ENCODE measurements at places on chromosomes 5 and 9. TPM values are rescaled to one million over a fixed set of nuclear protein-coding genes. Genes with fewer than 3 reads are reported as not detected.

GRCh38 chr5:35274839-35275509 is 44.7 kb upstream of the PRLR start:
- DNase-seq = no peak

- DNase-seq = no peak
Observed at GRCh38 chr9:2120926-2121689, 106.0 kb downstream of the SMARCA2 start.

DNA sequence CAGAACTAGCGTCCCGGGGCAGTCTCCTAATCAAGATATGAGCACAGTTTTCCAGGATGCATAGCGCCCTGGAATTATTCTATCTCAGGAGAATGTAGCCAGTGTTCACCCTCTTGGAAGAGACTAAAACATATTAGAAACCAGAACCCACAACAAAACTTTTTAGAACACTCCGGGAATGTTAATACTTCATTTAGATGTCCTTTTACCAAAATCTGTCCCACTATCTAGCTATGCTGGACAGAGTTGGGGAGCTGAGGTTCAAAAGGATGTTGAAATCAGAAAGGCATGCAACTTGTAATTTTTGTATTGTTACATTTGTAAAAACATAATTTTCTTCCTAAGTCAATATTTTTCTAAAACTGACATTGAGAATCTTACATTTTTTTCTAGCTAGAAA is 386.5 kb upstream of the RFX3 start:
- no peak for DNase-seq

DNA sequence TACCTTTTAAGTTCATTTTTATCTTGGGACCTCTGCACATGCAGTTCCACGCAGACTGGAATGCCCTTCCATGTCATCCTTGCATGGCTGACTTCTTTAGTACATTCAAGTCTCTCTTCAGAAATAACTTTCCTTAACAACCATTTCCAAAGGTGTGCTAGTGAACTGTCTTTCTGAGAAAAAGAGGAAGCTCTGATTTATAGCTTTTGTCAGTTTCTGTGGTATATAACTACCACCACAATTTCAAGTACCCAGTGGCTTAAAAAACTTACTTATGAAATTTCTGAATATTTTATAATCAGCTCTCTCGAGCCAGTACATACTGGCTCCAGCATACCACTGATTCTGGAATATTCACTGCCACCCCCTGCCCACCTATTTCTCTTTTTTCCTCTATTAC is 1613.8 kb downstream of the MAT2B start:
- DNase-seq = no peak

DNA sequence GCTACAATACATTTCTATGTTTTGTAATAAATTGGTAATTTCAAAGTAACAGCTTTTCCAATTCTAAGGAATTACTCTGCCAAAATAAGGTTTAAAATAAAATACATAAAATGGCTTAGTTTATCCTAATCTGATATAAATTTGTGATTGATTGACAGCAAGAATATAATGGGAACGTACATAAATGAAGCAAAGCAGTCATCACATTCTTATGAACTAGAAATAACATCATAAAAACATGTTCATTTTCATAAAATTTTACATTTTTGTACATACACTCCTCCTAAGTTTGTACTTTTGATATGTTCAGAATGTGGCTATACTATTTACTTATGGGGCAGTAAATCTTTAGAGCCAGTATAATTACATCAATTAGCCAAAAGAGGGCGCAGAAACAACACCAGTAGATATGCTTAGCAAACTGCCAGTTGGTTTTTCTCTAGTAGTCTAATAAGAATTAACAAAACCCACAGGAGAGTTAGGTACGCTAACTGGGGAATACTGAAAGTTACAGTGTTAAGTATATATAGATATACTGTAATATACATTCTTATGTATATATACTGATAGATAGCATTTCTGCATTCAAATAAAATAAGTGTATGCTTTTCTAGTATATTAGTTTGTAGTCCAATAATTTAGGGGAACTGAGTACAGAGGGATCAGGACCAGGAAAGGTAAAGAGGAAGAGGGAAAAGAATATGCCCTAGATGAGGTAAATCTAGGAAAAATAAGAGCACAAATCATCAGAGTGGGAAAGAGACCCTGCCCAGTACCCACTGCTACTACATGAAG is 76.8 kb downstream of the ZDHHC21 start:
- no peak for DNase-seq

DNA sequence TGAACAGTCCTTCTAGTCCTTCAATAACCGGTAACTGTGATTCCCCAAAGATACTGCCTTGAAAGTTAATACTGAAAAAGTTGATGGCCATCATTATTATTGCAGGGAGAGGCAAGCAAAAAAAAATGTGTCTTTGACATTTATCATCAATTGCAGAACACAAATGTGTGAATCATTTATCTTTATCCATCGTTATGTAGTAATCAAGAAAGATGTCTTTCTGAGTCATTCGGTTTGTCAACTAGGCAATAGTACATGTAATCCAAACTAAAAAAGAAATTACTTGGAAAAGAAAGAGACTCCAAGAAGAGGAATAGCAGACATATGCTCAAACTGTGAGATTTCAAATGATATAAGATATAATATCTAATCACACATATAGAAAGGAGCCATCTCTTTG is 473.0 kb downstream of the CETN3 start:
- no peak for DNase-seq

- DNase-seq = peak; percentile 78
Observed at GRCh38 chr9:134492281-134492691, 149.3 kb upstream of the COL5A1 start.

DNA sequence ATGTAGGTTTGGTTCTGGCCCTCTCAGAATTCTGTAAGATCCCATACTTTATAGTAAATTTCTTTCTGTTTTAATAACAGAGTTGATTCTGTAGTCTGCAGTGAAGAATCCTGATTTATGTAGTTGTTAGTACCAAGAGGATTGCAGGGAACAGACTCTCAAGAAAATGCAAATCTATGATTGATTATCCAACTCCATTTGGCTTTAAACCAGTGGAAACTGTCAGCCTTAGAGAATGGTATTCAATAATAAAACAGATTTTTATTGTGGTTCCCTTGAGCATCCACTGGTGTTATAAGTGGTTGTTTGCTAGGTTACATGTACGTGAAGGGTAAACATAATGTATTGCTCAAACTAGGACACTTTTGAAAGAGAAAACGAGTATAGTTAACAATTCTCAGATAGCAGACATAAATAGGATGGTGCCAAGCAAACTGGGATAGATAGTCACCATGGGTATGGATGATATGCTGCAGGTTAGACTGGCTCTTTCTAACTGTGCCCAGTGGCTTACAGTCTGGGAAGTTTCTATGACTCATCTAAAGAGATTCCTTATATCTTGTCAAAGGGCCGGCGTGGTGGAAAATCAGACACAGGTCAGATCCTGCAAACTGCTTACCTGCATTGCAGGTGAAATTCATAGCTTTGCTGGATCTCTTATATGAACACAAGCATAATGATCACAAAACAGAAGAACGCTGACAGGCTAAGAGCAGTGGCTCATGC is 41.7 kb upstream of the RPS23 start:
- DNase-seq = no peak

- DNase-seq = no peak
Observed at GRCh38 chr9:22169243-22169642, 160.1 kb upstream of the CDKN2B start.

- no peak for DNase-seq
Observed at GRCh38 chr9:124198331-124198730, 59.4 kb upstream of the NEK6 start.

GRCh38 chr9:98732801-98733200 is 24.1 kb upstream of the GABBR2 start:
- DNase-seq = no peak

GRCh38 chr5:156883316-156883875 is 33.3 kb downstream of the PPP1R2B start:
- no peak for DNase-seq

DNA sequence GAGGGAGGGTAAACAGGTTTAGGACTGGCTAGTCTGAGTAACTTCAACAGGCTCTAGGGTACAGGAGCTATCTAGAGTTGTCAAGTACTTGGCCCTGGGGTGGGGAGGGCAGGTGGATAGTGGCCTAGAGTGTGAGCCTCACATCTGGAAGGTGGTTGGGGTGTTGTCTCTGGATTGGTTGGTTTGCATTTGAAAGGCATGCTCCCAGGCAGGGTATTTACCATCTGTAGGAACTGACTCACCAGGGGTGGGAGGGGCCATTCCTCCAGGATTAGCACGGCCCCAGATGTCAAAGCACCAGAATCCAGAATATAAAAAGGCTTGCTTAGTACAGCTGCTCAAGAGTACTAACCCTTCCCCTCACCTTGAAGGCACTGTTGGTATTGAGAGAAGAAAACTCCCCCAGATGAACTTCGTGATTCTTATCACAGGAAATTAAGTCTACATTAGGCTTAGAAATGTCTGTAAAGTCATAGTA is 193.3 kb downstream of the NTRK2 start:
- peak; percentile 38 for DNase-seq

DNA sequence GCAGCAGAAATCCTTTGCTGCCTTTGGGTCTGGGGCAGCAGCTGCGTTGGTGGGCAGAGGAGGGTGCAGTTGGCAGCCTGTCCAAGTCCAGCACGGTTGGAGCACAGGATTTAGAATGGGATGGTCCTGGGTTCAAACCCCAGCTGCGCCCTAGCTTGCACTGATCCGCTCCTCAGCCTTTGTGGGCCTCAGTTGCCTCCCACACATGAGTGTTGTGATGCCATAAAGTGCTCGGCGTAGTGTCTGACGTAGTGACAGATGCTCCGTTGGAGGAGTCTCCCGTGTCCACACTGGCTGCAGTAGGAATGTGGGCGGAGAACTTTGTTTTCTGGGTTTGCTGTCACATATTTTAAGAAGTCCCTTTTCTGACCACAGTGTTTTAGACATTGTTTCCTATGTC is 36.0 kb downstream of the SLC46A2 start:
- DNase-seq = no peak

DNA sequence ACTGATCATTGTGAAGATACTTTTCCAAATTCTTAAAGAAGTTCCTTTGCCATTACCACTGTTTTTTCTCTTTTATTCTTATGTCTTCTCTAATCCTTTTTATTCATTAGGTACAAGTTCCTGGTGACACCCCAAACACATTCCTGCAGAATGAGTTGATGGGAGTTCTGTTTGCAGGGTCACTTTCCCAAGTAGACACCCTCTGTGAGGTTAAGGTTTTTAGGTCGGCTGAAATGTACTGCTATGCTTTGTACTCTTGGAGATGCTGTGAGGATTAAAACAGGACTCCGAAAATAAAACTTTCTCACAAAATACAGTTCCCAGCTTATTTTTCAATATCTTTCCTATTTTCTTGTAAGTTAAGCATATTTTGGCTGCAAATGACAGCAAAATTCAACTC is 143.3 kb upstream of the TLE4 start:
- DNase-seq = no peak

DNA sequence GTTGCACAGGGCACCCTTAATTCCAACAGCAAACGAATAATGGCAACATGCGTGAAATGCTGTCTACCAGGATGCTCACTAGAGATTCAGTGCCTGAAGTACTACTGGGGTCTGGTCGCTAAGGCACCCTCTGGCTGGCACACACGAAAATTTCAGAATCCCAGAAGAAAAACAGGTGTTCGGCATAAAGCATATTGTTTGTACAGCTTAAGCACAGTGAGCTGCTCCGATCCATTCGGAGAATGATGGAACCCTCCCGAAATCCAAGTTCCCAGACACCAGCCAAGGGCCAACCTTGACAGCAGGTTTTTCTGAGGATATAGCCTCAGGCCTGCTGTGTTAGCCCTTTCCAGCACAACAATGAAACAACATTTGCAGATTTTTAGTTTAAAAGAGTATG is 61.4 kb upstream of the ALDH1B1 start:
- DNase-seq = no peak

- no peak for DNase-seq
Observed at GRCh38 chr5:128551476-128551875, 13.4 kb upstream of the FBN2 start.

DNA sequence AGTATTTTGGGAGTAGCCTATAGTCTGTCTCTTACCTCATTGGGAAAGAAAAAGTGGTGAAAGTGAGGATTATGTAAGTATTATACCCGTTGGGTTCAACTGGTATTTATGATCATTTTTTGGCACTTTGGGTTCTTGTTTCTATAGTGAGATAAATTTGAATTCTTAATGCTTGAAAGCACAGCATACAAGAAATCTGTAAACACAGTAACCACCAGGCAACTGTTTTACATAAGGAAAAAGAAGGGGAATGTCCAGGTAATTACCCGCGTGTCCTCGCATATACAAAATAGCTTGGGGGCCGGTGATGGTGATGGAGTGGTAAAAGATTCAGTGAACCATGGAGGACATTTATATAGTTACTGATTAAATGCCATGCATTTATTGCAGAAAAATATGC is 60.5 kb downstream of the BASP1 start:
- DNase-seq = no peak

DNA sequence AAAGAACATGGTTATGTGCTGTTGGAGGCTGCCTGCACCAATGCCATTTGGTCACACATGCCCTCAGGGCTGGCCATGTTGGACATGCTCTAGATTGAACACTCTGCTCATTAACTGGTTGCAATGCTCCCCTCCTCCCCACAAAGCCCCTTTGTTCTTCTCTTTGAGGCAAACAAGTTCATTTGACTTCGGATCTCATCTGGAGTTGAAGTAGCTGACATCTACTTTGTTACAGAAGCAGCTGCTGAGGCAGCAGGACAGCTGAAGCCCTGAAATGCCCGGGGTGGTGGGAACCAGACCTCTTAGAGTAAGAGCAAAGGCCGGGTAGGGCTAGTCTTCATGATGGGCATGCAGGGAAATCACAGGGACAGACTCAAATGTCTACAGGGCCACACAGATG is 123.5 kb downstream of the APBA1 start:
- DNase-seq = no peak

DNA sequence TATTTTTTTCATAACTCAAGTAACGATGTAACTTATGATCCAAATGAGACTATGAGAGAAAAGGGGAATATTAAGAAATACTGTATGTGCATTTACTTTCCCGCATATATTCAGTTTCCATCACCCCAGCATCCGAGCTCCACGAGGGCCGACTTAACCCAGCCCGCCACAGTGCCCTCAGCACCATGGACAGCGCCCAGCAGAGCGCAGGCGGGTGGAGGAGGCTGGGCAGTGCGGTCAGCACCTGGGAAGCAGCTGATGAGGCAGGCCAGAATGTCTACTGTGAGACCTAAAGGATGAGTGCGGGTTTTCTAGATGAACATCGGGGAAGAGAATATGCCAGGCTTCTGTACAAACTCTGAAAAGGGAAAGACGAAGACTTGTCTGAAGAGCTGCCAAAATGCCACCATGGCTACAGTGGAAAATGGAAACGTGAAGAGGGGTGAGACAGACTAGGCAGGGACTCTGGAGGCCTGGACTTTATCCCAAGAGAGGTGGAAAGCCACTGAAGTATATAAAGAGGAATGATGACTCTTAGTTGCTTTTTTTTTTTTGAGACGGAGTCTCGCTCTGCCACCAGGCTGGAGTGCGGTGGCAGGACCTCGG is 34.5 kb upstream of the MED27 start:
- peak; percentile 79 for DNase-seq

GRCh38 chr5:73607228-73607627 is 18.8 kb upstream of the ARHGEF28 start:
- DNase-seq = no peak

GRCh38 chr5:143372187-143372829 is 31.2 kb downstream of the NR3C1 start:
- no peak for DNase-seq

- DNase-seq = no peak
Observed at GRCh38 chr9:69427286-69427685, 102.3 kb downstream of the ENTREP1 start.

LRRC70 gene
- total RNA-seq = 1.4 TPM

IFNA5 gene
- total RNA-seq = not detected

FGD3 gene
- 3.2 TPM for total RNA-seq

MCTP1 gene
- 6.4 TPM for total RNA-seq

NRARP gene
- total RNA-seq = 4.0 TPM

LHX2 gene
- not detected for total RNA-seq

SHISAL2B gene
- total RNA-seq = not detected

SPINK6 gene
- total RNA-seq = not detected

CDH9 gene
- not detected for total RNA-seq

CARD6 gene
- total RNA-seq = 6.4 TPM
